Heart left ventricle (tissue), 16 donors: ENCODE measurements at places on chromosomes 16 and 17. TPM values are rescaled to one million over a fixed set of nuclear protein-coding genes. Genes with fewer than 3 reads are reported as not detected.

DNA sequence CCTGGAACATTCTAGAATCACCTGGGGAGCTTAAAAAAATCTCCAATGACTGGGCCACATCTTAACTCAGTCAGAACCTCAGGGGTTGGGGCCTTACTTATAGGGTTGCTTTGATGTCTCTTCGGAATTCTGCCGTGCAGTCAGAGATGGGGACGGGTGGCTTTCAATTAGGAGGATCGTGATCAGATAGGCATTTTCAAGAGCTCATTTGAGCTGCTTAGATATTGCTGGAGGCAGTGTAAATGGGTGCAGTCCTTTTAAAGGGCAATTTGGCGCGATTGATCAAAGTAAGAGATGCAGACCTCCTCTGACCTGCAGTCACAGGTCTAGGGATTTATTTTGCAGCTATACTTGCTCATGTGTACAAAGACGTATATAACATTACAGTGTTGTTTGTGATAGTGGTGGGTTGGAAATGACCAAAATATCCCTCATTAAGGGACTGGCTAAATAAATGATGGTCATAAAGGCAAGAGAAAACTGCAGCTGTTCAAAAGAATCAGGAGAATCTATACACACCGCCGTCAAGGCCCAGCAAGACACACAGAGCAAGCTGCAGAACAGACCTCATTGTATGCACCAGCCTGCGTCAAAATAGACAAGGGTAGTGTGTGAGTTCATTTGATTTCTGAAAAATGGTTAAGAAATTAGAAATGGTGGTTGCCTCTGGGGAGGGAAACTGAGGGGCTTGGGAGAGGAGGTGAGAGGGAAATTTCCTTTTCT is 6.3 kb upstream of the KCNG4 start:
- no peak for DNase-seq

GRCh38 chr17:8923762-8924161 is 41.7 kb downstream of the PIK3R5 start:
- no peak for DNase-seq

DNA sequence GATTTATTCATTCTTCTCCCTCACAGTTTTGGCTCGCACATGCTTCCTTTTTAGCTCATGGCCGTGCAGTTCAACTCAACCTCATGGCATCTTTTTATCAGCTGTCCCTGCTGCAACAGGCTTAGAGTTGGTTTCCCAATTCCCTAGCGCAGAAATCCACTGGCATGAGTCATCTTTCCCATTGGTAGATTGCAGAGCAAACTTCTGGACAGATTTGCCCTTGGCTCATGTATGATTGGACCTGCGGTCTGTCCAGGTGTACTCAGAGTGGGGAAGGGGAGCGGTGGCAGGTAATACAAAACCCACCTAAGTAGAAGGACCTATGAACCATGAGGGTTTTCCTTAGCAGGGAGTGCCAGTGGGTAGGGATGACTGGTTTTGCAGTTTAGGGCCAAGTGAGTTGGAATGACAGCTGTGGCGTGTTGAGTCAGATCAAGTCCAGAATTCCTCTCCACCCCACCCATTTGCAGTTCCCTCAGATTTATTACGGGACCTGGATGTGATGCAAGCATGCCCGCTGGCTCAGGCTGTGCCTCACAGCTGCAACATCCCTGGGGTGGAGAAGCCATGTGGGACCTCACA is 584.7 kb downstream of the WWOX start:
- DNase-seq, result peak; percentile 56

DNA sequence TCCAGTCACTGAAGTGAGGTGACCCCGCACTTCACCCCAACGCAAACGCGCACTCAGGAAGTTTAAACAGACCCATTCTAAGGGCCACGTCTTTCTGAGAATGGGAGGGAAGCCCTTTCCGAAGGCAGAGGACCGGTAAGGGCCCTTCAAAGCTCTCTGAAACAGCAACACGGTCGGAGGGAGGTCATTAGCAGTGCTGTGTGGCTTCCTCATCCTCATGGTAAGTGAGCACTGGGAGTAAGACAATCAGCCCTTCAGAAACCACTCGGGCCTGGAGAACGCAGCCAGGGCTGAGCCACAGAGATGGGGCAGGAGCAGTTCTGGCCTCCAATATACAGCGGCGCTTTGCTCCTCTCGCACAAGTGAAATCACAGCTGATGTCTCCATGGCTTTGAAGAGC is 23.7 kb downstream of the SRL start:
- DNase-seq, result no peak

DNA sequence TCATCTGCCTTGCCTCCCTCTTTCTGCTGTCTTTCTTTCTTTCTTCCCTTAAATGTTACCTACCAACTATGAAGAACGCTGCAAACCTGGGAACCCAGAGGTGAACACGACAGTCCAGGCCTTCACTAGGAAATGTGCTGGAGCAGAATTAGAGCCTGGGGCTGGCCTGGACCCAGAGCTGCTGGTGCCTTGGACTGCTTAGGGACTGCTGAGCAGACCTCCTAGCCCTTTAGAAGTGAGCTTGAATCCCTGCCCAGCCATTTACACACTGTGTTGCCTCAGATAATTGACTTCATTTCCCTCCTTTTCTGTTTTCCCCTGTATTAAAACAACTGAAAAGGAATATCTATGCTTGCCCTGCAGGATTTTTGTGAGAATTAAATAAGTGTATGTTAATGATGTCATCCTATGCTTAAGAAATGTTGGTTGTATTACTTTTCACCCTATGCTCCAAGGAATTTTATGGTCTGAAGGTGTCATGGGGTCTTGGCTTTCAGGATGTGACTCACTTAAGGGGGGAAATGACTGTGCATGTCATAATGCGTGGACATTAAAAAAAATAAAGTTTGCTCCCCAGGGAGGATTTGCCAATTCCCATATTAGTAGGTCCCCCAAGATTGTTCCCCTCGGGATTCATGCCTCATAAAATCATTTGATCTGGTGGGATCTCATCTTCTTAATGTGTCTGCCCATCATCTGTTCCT is 11.5 kb downstream of the CDH13 start:
- DNase-seq, result no peak

GRCh38 chr17:64634218-64634617 is 27.9 kb downstream of the SMURF2 start:
- DNase-seq, result no peak

RHBDF1 gene
- 45.8 TPM for polyA plus RNA-seq

DNA sequence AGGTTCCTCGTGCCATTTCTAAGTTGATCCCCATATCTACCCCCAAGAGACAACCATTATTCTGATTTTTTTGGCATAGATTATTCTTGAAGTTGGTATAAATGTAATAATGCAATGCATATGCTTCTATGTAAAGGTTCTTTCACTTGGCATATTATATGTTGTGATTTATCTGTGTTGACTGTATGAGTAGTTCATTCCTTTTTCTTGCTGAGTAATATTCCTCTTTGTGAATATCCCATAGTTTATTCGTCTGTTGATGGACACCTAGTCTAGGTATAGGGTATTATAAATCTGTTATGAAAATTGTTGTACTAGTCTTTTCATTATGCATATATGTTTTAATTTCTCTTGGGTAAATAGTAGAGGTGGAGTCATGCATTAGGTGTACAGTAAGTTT is 36.6 kb downstream of the TANC2 start:
- no peak for DNase-seq

GRCh38 chr16:1341495-1342420 is 8.3 kb downstream of the BAIAP3 start:
- no peak for DNase-seq

WFIKKN1 gene
- polyA plus RNA-seq, result 0.30 TPM

DNA sequence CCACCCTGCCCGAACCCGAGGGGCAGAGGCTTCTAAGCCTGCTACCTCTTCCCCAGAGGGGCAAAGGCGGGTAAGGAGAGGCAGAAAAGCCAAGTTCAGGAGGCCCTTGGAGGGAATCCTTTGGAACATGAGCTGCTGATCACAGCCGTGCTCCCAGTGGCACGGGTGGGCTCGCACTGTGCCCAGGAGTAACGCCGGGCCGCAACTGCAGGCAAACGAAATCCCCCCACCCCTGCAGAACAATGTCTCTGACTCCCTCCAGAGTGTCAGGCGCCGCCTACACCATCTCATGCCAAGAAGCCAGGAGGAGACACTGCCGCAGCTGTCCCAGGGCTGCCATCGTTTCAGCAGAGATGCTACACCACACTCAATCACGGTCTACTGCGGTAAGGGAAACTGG is 8.9 kb downstream of the P4HB start:
- no peak for DNase-seq

DNA sequence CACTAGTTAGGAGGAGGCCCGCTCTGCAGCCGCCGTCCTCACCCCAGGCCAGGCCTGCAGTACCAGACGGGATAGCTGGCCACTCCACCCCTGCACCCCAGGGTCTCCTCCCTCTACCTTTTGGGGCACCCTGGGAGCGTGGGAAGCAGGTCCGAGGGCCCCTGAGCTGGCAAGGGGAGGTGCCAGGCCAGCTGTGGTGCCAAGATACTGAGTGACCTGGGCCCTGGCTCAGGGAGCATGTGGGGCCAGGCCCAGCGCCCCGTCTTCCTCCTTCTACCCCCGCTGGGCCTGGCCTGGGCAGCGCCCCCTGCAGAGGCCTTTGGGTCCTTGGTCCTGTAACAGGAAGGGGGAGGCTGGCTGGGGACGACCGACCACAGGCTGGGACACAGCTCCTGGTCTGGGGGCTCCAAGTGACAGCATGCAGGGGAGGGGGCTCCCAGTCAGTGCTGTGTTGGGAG is 13.0 kb downstream of the PAM16 start:
- no peak for DNase-seq

- no peak for DNase-seq
Observed at GRCh38 chr17:39077866-39078265, 73.6 kb downstream of the PLXDC1 start.

GRCh38 chr17:31511580-31511979 is 120.1 kb downstream of the RAB11FIP4 start:
- DNase-seq, result no peak

- peak; percentile 67 for DNase-seq
Observed at GRCh38 chr17:81923302-81924260, 4.0 kb downstream of the MAFG start.
